Heart left ventricle (tissue), 16 donors: ENCODE measurements at places on chromosomes 2 and 18. TPM values are rescaled to one million over a fixed set of nuclear protein-coding genes. Genes with fewer than 3 reads are reported as not detected.

DNA sequence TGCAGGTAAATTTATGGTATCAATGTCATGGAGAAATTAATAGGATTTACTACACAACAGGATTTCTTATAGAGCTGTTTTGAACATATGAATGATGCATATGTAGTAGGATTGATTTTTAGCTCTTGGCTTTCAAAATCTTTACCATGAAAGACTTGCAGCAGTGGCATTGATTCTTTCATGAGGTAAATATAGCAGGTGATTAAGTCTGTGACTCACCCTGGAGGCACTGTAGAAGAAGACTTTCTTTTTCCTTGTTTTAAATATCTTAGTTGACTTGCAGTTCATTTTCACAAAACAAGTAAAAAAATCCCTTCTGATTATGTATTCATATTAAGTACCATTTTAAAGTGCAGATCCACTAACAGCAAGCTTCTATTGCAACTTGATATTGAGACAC lies 463.0 kb downstream of the FBXO15 start:
- DNase-seq: no peak

Gene PSMA8
- not detected for total RNA-seq

Gene EFHD1
- total RNA-seq: 9.1 TPM

DNA sequence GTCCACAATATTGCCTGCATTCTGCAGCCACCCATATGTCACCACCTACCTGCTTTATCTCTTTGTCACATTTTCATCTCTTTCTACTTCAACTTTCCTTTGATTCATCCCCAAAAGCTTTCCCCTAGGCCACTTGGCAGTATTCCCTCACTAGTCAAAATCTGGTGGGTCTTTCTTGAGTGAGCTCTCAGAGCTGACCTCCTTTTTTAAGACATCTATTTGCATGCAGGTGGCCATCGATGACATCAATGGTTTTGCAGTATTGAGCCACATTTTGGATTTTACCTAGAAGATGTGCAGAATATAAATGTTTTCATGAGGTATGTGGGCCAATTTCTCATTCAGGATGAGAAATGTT lies 133.4 kb upstream of the REG3A start:
- DNase-seq: no peak

Gene TUBA4B
- total RNA-seq: not detected

GRCh38 chr2:206433686-206434085 lies 9.6 kb upstream of the ADAM23 start:
- DNase-seq: no peak

Gene WNT10A
- total RNA-seq: not detected

Gene ANKRD53
- 0.45 TPM for total RNA-seq

DNA sequence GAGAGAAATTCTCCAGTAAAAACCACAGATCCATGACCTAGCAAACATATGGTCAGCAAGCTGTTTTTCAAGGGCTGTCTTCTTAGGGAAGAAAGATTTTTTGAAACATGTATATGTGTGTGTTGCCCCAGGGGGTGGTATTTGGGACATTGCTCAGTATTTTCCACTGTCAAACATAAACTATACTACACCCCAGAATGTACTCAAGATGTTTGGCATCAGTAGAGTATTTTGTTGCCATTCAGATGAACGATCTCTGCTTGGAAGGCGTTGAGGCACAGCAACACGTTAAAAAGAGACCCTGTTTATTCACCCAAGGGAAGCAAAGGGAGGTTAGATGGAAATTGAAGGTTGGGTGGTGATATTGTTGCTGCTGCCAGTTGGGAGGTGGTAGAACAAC lies 30.0 kb downstream of the EEF1B2 start:
- no peak for DNase-seq

DNA sequence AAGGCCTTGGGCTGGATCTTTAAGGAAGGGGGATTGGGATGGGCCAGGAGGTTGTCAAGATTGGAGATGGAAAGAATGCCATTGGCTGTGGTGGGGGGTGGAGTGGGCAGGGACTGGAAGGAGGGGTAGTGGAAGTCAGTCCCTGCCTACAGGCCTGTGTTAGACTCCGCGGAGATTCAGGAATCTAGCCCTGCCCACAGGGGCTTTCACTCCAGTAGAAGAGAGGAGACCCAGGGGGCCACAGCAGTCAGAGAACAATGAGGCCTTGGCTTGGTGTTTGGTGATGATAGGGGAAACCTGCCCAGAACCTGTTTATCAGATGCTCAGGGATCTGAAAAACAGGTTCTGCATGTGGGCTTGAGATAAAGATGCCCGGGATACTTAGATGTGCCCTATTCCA lies 6.1 kb downstream of the STEAP3 start:
- DNase-seq: no peak

Gene CABLES1
- 1.4 TPM for total RNA-seq

GRCh38 chr2:238789317-238789806 lies 58.5 kb upstream of the TWIST2 start:
- no peak for DNase-seq

Gene RUFY4
- not detected for total RNA-seq

GRCh38 chr2:121095257-121096080 lies 189.5 kb downstream of the TFCP2L1 start:
- DNase-seq: peak; percentile 77

GRCh38 chr2:217807753-217808152 lies 195.0 kb downstream of the TNS1 start:
- DNase-seq: peak; percentile 47

Gene RNF125
- 2.2 TPM for total RNA-seq

GRCh38 chr2:73109431-73110167 lies 3.1 kb downstream of the RAB11FIP5 start:
- DNase-seq: no peak
